ENCODE measurements at places on chromosomes 1 and 21. TPM values are rescaled to one million over a fixed set of nuclear protein-coding genes. Genes with fewer than 3 reads are reported as not detected.

Gene NHLH1
- total RNA-seq: 0.20 TPM

Gene SLC30A10
- not detected for total RNA-seq

Gene DOP1B
- total RNA-seq: 7.4 TPM

Gene OR2L13
- not detected for total RNA-seq

Gene ADAMTSL4
- total RNA-seq: 36.2 TPM

Gene S100A16
- 537 TPM for total RNA-seq

Gene SLAMF9
- total RNA-seq: not detected

Gene TAF13
- total RNA-seq: 44.6 TPM

Gene SGIP1
- 8.8 TPM for total RNA-seq

Gene GCSAML
- not detected for total RNA-seq

Gene DFFA
- 47.1 TPM for total RNA-seq

Gene NCF2
- total RNA-seq: not detected

Gene CNR2
- total RNA-seq: not detected

Gene CD53
- not detected for total RNA-seq

Gene AADACL4
- not detected for total RNA-seq

Gene CCDC30
- total RNA-seq: 1.5 TPM

Gene TRPM2
- not detected for total RNA-seq

Gene GREM2
- 8.6 TPM for total RNA-seq

Gene CFAP141
- not detected for total RNA-seq

Gene LHX8
- not detected for total RNA-seq

Gene TRAPPC10
- 13.2 TPM for total RNA-seq

Gene OR2M3
- total RNA-seq: not detected

Gene S100B
- total RNA-seq: not detected

Gene SPRR2G
- total RNA-seq: not detected

Gene FYB2
- total RNA-seq: not detected

Gene MAEL
- total RNA-seq: under 0.01 TPM

Gene CYYR1
- total RNA-seq: not detected

Gene MYOG
- total RNA-seq: not detected

Gene TMEM54
- total RNA-seq: 31.2 TPM

Gene MPC2
- total RNA-seq: 21.5 TPM

Gene GFI1
- under 0.01 TPM for total RNA-seq

Gene FASLG
- total RNA-seq: not detected

Gene PFKL
- total RNA-seq: 157 TPM

Gene DDI2
- total RNA-seq: 26.6 TPM

Gene ZCCHC17
- 37.5 TPM for total RNA-seq

Gene HUNK
- total RNA-seq: under 0.01 TPM

Gene HIVEP3
- 0.78 TPM for total RNA-seq

Gene SLAMF6
- not detected for total RNA-seq

Gene TFF3
- 0.37 TPM for total RNA-seq

Gene KRTAP11-1
- total RNA-seq: 0.73 TPM

Gene FUCA1
- 1.2 TPM for total RNA-seq

Gene C1QC
- not detected for total RNA-seq

Gene TMEM61
- total RNA-seq: not detected

Gene S100A3
- total RNA-seq: 22.0 TPM
